ENCODE measurements at places on chromosomes 4 and X.

DNA sequence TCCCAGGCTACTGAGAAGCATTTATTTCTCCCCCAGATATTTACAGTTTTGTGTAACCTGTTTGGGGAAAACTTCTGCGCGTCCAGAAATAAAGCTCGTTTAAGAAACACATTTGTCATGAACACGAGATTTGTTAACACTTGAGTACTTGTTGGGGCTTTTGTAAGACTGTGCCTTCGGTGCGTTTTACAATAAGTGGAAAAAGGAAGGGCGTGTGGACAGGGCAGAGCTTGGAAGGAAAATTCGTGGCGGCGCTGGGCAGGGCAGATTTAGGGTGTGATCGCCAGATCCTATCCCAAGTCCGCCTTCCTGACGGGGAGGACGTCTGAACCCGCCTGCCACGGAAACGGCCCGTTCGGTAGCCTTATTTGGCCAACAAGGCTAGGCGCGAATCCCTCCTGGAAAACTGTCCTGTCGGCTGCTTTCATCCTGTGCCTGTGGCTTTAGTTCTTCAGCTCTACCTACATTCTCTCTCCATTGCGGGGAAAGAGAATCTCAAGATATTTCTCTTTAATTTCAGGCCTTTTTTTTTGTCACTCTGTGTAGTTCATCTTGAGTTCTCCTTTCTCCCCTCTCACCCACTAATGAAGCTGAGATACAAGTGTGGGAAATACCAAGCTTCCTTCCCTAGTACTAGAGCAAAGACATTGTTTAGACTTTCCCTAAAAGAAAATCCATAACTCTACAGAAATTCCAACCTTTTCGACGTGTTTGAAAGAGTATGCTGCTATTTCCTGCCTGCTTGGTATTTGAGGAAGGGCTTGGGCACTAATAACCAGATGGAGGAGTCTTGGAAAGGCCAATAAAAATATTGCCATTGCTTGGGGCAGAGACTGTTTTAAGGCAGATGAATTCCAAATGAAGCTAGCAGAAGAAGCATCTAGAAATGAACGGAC, 982 bp downstream of the PDLIM5 start:
- DNase-seq = peak; percentile 80

- DNase-seq = no peak
Observed at GRCh38 chr4:132383571-132384199, 765.4 kb upstream of the PCDH10 start.

DNA sequence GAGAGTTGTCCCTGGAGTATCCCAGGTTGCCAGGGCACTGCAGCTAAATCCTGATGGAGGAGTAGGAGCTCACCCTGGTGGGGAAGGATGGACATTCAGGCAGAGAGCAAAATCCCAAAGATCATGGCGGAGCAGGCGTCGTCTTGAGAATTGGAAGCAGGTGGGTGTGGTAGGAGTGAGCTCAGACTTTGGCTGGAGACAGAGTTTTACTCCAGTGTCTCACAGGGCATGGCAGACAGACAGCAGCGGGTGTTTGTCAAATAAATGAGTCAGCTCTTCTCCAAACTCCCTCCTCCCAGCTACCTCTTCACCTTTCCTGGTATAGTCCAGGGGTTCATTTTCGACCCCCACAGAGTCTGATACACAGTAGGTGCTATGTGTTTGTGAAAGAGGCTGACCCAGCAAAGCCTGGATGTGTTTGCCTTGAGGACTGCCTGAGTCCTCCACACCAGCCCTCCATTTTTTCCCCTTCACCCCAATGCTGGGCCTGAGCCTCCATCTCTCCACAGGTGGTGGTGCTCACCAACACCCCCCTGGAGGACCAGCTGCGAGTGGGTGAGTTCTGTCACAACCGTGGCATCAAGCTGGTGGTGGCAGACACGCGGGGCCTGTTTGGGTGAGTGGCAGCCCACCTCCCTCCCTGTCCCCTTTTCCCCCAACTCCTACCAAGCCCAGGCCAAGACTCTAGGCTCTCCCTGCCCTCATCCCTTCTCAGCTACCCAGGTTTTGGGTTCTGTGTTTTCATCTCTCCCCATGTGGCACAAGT, 6.9 kb downstream of the UBA1 start:
- no peak for DNase-seq

GRCh38 chr4:2932321-2932950, 30.8 kb downstream of the NOP14 start:
- DNase-seq = peak; percentile 51

DNA sequence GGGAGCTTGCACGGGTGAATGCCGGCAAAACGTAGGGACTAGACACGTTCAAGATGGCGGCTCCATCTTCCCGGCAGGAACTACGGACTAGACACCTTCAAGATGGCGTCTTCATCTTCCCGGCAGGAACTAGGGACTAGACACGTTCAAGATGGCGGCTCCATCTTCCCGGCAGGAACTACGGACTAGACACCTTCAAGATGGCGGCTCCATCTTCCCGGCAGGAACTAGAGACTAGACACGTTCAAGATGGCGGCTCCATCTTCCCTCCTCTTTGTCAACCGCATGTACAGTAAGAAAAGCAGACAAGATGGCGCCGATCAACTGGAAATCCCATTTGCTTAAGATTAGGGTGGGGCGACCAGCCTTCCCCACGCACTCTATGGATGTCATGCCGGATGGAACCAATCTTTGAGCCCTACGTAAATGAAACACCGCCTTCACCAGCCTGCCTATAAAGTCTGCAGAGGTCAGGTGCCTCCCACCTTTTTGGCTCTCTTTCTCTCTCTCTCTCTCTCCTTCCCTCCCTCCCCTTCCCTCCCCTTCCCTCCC, 222.4 kb downstream of the CRLF2 start:
- peak; percentile 52 for DNase-seq

- DNase-seq = no peak
Observed at GRCh38 chr4:27846951-27847350, 986.3 kb downstream of the STIM2 start.

GRCh38 chrX:119756926-119757635, 1.3 kb upstream of the SOWAHD start:
- no peak for DNase-seq

GRCh38 chr4:151402145-151402865, 6.7 kb upstream of the FHIP1A start:
- no peak for DNase-seq

DNA sequence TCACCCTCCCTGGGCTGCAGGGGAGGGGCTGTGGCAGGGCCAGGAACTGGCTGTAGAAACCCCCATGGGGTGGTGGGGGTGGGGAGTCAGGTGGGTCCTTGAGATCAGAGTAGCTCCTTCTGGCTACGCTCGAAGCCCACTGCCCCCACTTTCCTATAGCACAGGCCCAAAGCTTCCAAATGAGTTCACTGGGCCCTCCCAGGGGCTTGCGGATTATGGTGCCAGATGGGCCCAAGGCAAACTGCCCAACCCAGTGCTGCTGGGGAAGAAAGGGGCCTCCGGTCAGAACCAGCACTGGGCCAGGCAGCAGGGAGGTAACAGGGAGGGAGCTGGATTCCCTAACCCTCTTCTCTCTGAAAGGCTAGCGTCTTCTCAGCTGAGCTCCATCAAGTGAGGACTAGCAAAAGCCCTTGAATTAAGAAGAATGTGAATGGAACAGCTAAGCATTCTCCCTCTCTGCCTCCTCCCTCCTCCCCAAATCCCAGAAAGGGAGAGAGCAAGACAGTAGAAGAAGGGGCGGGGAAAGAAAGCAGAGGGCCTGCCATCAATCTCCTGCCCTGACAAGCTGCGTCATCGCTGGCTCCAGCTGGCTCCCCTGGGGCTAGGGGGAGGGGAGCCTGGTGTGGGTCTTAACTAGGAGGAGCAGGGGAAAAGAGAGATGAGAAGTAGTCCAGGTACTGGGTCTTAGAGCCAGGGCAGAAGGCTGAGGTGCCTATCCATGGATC, 34.7 kb downstream of the FRMPD3 start:
- peak; percentile 54 for DNase-seq

- no peak for DNase-seq
Observed at GRCh38 chr4:101528526-101528925, 181.2 kb upstream of the PPP3CA start.

All from right forelimb (tissue), 1 donor.